ENCODE measurements at places on chromosomes 6 and 20.

DNA sequence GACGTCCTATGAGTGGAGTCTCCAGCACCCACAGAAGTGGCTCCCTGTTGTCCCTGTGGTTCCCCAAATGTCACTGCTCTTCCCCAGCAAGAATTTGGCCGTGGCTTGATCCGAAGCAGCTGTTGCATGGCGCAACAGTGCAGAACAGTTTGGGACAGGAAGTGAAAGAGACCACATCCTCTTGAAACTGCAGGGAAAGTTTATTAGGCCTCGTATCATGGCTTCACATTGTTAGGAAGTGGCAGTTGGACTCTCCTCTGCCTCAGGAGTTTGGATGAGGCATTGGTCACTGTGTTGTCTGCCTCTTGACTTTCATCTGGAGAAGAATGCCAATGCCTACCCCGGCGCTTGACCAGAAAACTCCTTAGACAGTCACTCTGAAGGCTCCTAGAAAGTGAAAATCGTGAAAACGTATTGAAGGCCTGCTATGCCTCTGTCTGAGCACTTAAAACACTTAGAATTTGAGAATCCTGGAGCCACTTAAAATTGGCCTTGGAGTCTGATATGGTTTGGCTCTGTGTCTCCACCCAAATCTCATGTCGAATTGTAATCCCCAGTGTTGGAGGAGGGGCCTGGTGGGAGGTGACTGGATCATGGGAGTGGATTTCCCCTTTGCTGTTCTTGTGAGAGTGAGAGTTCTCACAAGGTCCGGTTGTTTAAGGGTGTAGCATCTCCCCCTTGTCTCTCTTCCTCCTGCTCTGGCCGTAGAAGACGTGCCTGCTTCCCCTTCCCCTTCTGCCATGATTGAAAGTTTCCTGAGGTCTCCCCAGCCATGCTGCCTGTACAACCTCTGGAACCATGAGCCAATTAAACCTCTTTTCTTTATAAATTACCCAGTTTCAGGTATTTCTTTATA is 334.9 kb upstream of the JARID2 start:
- DNase-seq, result no peak

DNA sequence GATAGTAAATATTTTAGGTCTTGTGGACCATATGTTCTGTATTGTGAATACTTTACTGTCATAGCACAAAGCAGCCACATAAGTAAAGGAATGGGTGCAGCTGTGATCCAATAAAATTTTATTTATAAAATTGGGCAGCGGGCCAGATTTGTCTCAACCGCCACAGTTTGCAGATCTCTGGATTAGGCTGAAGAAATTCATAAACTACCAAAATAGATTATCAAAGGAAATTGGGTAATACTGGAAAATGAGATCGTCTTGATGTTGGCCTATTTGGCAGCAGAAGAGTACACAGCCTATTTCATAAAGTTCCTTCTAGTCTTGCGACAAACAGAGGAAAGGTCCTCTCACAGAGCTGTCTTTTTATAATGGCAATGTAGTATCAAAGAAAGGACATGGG is 69.8 kb downstream of the DZANK1 start:
- DNase-seq, result no peak

- DNase-seq, result peak; percentile 81
Measured at GRCh38 chr20:43844778-43845614, 69.7 kb upstream of the TOX2 start.

DNA sequence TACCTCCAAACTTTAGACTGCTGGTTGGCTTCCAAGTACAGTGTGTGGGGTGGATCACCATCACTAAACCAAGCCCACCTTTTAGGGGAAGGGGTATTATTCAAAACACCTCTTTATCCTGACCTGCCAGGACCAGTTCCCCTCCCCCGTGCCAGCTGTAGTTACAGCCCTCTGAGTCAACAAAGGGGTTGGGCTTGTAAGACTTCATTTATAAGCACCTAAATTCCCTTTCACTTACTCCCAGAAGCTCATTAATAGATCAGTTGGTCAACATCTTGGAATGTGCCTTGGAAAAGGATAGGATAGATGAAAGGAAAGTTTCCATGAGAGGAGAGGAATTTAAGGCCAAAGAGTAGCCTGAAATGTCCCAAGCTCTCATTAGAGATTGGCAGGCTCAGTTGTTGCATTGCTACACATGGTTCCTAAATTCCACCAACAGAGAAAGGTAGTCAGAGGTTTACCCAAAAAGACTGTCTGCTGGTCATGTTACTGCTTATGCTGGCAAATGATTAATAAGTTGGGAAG is 59.2 kb downstream of the TNFAIP3 start:
- DNase-seq, result peak; percentile 92

- no peak for DNase-seq
Measured at GRCh38 chr6:2127484-2127911, 117.9 kb downstream of the GMDS start.

DNA sequence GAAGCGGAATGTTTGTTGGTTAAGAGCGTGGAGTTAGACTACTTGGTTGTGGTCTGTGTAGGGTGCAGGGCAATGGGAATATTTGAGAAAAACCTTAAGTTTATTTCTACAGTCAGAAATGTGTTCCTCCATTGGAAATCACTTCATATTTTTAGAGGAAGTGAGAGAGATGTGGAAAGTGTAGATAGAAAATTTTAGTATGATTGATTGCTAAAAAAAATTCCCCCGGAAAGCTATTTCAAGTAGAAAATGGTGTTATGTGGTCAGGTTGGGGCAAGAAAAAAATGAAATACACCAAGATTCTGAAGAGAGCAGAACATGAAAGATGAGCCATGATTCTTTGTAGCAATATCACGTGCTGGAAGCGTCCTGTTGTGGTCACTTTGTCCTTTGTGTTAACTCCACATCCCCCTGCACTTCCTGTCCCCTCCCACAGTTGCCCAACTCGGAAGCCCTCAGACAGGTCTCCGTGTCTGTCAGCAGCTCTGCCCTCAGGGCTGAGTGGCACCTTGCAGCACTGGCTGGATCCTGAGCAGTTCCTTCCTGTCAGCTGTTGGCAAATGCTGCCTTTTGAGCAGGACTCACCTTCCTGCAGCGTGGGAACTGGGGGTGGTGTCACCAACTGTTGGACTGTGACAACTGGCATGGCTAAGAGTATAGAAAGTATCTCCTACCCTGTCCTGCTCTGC is 137.5 kb upstream of the SLC24A3 start:
- DNase-seq, result peak; percentile 12

- DNase-seq, result no peak
Measured at GRCh38 chr6:43328528-43328927, 19.9 kb upstream of the CRIP3 start.

DNA sequence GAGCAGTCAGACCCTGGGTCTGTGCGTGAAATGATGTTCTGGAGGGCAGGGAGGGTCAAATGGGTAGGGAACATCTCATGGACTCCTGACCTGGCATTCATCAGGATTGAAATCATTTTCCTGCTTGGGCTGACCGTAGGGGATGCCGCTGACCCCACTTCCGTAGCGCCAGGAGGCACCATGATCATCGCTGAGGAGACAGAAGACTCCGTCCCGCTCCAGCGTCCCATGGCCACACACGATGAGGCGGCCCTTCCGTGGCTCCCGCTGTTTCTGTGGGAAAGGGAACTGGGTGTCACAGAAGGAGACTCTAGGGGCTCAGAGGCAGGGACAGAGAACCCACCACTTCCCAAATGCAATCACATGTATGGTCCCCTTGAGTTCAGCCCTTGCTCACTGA is 2.3 kb downstream of the NEU1 start:
- no peak for DNase-seq

- no peak for DNase-seq
Measured at GRCh38 chr20:58691773-58692578, 624 bp upstream of the NPEPL1 start.

DNA sequence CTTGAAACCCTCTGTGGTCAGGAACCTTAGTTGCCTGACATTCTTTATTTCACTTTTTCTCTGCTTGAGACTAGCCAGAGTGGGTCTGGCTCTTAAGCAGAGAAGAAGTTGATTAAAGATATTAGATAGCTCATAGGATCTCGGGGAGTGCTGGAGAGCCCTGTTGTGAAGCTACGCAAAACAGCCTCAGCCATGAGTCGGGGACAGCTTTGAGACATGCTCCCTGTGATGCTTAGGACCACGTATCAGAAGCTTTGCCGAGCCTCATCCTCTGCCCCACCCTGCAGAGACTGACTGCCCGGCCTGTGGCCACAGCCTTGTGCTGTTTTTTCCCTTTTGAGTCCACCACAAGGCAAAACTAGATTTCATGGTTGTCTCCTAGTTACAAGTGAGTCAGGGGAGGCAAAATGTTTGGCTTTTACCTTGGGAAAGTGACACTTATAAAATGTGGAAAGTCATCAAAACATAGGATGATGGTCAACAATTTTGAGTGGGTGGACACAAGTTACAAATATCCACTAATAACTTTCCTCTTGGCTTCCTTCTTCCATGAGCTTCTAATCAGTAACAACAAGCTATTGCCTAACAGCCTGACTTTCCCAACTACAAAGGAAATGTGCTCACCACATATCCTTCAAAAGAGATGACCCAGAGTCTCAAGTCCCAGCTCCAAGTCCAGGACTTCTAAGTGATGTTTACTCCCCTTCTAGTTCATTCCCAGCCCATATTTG is 108.4 kb downstream of the JAG1 start:
- peak; percentile 80 for DNase-seq

DNA sequence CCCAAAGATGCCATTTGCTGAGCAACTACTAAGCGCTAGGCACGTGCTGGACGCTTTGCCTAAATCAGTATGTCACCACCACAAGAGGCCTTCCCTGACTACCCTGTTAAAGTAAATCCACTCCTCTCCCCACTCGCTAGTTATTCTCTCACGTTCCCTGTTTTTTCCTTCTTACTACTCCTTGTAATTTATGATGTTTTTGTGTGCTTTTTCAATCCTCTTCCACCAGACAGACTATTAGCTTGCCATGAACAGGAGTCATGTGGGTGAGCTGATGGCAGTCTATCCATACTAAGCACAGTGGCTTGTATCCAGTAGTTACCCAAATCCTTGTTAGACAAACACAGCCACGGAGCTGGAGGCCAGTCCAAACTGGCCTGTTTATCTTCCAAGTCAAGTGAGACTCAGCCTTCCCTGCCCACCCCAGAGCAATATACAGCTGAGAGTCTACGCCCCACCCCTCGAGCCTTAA is 41.2 kb downstream of the C6orf132 start:
- DNase-seq, result peak; percentile 72

GRCh38 chr6:97669191-97670031 is 386.4 kb upstream of the MMS22L start:
- peak; percentile 10 for DNase-seq

DNA sequence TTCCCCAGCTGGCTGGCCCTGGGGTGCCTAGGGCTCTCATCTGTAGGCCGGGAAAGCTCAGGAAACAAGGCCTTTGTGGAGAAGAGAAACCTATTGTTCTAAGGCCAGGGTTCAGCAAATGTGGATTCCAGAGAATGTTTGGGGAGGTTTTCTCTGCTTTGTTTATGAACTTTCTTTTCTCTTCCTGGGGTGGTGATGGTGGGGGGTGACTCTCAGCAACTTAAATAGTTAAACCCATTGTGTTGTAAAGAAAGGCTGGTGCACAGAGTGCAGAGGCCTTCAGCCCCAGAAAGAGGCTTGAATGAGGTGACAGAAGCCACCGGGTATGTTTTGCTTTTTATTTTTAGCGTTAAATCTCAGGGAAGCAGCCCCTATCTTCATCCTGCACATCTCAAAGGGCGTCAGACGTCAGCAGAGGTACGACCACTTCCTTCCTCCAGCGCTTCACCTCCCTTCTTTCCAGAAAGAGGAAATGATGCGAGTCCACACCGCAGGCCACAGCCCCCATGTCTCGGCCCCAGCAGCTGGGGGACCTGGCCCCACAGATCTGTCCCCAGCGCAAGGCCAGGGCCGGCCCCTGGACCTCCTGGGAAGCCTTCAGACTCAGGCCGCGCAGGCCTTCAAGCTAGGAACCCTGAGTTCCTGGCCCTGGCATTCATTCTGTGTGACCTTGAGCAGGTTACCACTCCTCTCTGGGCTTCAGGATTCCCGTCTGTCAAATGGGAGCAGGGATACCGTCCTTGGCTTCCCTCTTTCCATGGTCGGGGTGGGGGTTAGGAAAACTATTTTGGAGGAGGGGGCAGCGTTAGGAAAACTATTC is 605 bp upstream of the PPP1R16B start:
- DNase-seq, result no peak

DNA sequence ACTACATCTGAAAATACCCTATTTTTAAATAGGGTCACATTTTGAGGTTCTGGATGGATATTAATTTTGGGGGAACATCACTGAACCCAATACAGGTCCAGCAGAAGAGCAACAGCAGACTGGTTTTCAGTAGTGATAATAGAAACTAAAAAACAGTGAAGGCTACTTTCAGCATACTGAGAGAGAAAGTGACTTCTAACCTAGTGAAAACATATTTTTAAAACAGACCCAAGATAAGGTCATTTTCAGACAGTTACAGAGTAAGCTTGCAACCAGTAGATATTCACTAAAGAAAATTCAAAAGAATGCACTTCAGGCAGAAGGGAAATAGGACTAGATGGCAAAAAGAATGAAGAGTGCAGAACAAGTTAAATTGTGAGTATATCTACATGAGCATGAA is 42.0 kb upstream of the TMEM244 start:
- no peak for DNase-seq

GRCh38 chr6:35954333-35954732 is 33.4 kb upstream of the SRPK1 start:
- no peak for DNase-seq

GRCh38 chr6:39056191-39056590 is 7.6 kb downstream of the GLP1R start:
- no peak for DNase-seq

DNA sequence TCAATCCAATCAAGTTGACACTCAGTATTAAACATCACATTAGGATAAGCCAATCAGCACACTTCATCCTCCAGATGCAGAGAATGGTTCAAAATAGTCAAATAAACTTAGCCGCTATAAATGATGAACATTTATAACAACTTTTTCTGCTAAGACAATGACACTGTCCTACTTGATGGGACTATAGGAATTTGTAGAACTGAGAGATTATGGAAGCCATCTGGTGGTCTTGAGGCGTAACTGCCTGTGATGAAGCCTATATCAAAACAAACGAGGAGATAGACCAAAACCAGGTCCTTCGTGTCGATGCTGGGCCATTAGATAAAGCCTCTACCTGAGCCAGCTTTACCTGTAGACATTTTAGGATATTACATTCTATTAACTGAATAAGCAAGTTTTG is 631.1 kb downstream of the COL12A1 start:
- peak; percentile 19 for DNase-seq

DNA sequence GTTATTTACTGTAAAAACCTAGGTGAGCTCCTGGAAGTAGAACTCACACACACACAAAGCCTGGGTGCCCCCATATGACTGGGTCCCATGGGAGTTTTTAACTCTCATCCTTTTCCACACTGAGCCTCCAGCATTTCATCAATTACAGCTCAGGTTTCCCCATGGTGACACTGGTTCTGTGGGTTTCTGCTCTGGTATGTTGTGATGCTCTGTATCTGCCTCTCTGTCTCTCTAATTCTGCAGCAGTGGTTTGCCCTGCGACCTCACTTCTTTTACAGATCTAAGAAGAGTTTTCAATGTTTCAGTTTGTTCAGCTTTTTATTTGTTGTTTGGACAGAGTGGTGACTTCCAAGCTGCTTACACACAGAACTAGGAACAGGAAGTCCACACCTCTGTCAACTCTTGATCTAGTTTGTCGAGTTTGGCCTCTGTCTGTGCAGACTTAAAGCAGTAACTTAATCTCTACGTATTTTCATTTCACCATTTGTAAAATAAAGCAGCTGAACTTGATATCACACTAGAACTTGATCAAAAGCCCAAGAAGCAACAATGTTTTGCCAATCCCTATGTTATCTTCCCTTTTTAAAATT is 554.3 kb downstream of the EPHA7 start:
- peak; percentile 29 for DNase-seq

GRCh38 chr20:60087563-60088105 is 129.4 kb downstream of the CDH26 start:
- peak; percentile 8 for DNase-seq

Data from epithelial cell of esophagus (primary cell).